ENCODE measurements at places on chromosomes 11 and 22.
A peak's percentile ranks its signal among the peaks of the same experiment; 100 is the strongest.

GRCh38 chr11:125091877-125092664, 19.4 kb downstream of the TMEM218 start:
- no peak for DNase-seq

- no peak for DNase-seq
Measured at GRCh38 chr11:77090373-77091111, 12.1 kb upstream of the OMP start.

DNA sequence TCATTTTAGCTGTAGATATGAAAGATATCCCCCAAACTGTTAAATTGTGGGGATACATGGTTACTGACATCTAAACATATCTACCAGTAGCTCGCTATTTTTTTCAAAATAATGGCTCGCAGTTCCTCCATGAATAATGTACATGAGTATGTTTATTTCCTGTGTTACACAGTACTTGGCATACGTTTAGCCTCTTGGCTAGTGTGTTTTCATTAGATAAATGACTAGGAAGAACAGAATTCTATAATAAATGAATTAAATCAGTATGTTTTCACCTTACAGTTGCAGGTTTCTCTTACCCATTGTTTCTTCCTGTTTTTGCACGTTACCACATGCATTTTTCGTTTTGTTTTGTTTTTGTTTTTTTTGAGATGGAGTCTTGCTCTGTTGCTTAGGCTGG, 21.8 kb downstream of the RNF169 start:
- DNase-seq, result peak; percentile 36

- DNase-seq, result no peak
Measured at GRCh38 chr11:104051778-104052177, 15.3 kb downstream of the DDI1 start.

DNA sequence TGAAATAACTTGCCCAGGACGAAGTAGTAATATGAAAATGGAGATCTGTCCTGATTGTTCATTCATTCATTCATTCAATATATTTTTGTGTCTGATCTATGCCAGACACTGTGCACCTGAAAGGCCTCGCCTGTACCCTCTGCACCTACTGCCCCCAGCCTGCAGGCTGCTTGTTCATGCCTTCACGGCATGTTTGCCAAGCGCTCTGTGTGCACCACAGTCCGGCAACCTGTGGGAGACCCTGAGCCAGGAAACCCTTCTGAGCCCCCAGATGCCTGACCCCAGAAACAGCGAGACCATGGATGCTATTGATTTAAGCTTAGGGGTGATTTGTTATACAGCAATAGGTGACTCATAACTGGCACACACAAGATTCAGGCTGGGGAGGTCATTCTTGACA, 47.0 kb downstream of the RTL6 start:
- DNase-seq, result no peak

DNA sequence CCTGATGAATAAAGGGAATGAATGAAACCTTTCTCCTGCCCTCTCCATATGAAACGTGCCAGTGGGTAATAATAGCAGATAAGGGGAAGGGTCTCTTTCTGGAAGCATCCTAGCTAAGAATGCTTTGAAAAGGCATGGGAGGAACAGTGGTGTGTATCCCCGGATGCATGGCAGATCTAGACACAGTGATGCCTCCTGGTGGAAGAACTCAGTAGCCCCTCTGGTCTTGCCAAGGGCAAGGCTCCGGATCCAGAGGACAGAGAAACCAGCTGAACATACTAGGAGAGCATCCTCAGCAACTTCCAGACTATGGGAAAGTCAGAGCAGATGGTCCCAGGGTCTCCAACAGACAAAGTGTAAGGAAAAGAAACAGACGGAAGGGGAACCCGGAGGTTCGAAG, 6.4 kb downstream of the BAIAP2L2 start:
- DNase-seq, result peak; percentile 56

- no peak for DNase-seq
Measured at GRCh38 chr11:111327908-111328624, 29.7 kb downstream of the POU2AF3 start.

GRCh38 chr11:63622323-63622722, 8.1 kb upstream of the PLAAT3 start:
- DNase-seq, result no peak

- peak; percentile 95 for DNase-seq
Measured at GRCh38 chr11:5234381-5234834, at the start of gene HBD. TSS of gene HBD (minus strand) at chr11:5234483. CDS start at chr11:5234433, 50 bp downstream.

GRCh38 chr11:90556606-90557005, 333.8 kb upstream of the CHORDC1 start:
- no peak for DNase-seq

DNA sequence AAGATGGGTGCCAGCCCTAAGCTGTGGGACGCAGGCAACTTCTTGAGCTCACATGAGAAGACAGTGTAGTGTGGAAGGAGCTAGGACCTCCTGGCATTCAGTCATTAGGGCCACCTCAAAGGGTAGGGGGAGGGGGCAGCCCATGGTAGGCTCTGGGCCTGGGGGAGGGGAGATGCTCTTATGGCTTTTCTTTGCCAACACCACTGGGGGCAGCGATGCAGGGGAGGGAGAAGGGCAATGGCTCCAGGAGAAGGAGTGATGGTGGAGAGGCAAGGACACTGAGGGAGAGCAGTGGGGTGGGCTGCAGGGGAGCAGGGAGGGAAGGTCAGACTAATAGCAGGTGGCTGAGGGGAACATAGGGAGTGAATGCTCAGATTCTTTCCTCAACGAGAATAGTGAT, 63.3 kb upstream of the SUSD2 start:
- peak; percentile 52 for DNase-seq

- DNase-seq, result no peak
Measured at GRCh38 chr22:36347094-36347493, 40.7 kb downstream of the MYH9 start.

- no peak for DNase-seq
Measured at GRCh38 chr22:31509061-31509762, 12.9 kb downstream of the SFI1 start.

- DNase-seq, result no peak
Measured at GRCh38 chr11:74778581-74778980, 29.9 kb downstream of the RNF169 start.

All from hematopoietic multipotent progenitor cell treated with erythropoietin and hydrocortisone succinate and interleukin-3 and kit ligand, for 6 days (in vitro differentiated cells).